ENCODE measurements at places on chromosomes 4 and X.

GRCh38 chr4:65825116-65825753 is 154.9 kb upstream of the EPHA5 start:
- DNase-seq, result peak; percentile 62

GRCh38 chr4:6892190-6892908 is 17.3 kb upstream of the TBC1D14 start:
- DNase-seq, result peak; percentile 66

- peak; percentile 15 for DNase-seq
These were observed 262.7 kb downstream of the PDHA2 start for GRCh38 chr4:96102541-96103026.

DNA sequence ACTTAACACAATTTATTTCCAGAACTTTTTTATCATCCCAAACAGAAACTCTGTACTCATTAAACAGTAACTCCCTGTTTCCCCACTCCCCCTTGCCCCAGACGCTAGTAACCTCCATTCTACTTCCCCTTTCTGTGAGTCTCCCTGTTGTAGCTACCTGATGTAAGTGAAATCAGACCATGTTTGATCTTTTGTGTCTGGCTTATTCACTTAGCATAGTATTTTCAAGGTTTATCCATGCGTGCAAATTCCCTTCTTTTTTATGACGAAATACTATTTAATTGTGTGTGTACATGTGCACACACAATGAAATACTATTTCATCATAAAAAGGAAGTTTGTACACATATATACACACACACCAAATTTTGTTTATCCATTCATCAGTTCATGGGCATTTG is 5.2 kb downstream of the PKD2 start:
- DNase-seq, result no peak

DNA sequence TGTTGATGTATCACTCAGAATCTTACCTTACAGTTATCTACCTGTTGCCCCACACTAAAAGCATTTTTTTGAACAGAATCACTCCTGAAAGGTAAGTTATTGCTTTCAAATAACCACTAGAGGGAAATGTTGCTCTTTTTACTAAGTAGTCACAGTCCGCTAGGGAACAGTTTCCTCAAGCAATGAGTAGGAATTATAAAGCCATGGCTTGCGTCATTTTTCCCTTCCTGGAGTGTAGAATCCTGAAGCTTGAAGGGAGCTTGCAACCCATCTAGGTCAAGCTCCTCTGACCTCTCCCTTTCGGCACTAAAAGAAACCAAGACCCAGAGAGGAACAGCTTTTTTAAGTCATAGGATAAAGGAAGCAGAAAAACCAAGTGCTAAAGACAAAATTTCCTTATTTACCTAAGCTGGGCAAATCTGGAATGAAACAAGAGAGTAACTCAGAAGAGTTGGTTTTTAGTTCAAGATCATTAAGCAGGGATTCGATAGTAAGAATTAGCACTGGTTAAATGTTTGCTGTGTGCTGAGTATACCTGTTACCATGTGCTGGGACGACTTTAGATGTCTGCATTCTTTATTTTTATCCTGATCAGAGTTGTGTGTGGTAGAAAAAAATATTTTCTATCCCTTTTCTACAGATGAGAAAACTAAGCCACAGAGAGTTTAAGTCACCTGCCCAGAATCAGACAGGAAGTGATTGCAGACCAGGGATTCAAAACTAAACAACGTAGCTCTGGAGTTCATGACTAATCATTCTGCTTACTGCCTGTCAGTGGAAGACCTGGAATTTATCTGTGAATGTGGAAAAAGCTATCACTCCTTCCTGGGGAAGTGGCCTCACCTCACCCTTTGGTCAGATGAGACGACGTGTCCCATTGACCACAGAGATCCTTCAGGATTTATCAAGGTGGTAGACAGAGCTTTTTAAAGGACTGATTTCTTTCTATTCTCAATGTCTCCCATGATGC is 631.5 kb downstream of the RAB28 start:
- DNase-seq, result peak; percentile 48

- DNase-seq, result no peak
These were observed 1637.5 kb upstream of the PCDH7 start for GRCh38 chr4:29082684-29083083.

GRCh38 chrX:118259213-118259612 is 86.7 kb upstream of the WDR44 start:
- DNase-seq, result no peak

DNA sequence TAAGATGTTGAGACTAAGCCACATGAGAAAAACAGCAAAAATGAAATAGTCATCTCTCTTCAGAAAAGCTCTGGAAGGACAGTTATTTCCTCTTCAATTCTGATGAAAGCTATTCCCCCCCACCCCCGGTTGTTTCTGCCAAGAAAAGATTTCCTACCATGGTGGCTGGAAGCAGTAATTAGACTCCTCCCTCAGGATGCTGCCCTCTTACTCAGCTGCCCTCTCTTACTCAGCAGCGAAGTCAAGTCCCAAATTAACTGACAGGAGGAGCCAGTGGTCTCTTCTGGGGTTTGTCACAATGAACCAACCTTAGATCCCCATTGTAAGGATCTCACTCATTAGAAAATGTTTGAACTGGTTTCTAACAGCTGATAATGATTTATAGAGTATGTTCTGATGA is 38.0 kb downstream of the GPM6B start:
- peak; percentile 38 for DNase-seq

DNA sequence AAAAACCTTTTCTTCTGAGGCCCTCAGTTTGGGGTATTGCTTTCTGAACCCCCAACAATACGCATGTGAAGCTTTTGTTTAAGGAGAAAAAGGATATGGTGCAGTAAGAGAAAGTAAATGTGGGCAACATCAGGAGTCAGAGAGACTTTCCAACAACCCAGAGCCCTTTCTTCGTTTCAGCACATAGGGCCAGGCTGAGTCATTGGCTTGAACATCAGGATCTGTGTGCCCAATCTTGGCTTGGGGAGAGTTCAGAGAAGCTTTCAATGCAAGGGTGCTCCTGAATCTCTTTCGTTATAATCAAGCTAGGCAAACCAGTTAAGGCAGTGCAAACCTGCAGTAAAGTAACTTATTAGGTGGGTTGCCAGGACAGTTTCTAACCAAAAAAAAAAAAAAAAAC is 191.2 kb downstream of the FRMPD4 start:
- DNase-seq, result no peak

DNA sequence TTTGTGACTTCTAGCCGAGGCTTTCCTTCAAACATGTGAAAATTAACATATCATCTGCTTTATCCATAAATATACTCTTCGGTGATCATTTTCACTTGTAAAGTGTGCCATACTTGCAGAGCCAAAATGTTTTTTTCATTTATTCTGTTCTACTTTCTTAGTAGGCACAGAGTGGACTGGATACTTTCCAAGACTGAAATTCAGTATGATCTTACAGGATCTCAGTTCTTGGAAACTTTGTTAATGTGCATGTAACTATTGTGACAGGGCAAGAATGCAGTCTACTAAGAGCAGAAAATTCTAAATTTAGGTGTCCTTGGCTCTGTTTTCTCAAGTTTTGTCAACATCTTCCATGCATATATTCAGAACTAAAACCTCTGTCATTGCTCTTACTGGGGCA is 284.9 kb downstream of the TEX13A start:
- DNase-seq, result no peak

- no peak for DNase-seq
These were observed 573.8 kb downstream of the MAGEB5 start for GRCh38 chrX:26789751-26790150.

DNA sequence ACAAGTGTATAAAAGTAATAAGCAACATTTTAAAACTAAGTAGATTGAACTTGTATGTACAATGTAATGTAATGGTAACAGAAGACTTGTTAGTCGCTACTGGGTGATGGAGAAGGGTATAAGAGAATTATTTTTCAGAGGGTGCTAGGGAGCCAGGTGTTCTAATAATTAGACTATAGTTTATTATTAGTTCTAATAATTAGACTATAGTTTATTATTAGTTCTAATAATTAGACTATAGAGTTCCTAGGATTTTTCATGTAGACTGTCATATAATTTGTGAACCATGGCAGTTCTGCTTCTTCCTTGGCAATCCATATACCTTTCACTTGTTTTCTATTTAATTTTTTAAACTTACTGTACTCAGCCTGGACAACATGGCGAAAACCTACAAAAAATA is 117.3 kb upstream of the TSPAN5 start:
- DNase-seq, result no peak

DNA sequence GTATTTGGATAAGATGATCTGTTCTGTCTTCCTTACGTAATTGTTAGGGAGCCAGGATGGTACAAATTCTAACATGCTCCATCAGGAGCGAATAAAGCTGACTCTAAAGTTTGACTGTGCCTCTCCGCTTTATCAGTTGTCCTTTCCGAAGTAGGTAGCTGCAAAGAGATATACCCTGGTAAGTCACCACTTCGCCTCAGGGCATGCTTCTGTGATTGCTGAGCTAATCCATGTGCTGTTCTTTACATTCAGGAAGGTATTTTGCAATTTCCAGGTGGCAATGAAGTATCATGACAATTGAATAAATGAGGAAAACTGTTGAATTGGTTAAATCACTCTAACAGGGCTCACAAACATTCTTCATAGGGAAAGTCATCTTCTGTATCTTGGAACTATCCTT is 38.9 kb downstream of the KIT start:
- DNase-seq, result no peak

DNA sequence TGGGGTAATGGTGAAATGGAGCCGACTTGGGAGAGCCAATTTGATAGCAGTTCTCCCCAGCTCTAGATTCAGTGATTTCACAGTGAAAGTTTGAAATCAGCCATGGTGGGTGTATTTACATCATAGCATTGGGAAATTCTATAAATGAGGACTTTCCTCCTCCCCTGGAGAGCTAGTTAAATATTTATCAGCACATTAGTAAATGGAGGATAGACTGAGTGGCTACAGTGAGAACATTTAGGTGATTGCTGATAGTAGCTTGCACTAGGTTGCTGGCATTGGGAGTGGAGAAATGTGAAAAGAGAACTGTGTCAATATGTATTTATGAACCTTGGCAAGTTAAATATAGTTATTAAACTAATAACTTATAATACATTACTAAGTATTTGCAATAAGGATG is 347.3 kb downstream of the CCSER1 start:
- DNase-seq, result no peak

- peak; percentile 60 for DNase-seq
These were observed 1000.7 kb downstream of the STIM2 start for GRCh38 chr4:27861381-27861787.

DNA sequence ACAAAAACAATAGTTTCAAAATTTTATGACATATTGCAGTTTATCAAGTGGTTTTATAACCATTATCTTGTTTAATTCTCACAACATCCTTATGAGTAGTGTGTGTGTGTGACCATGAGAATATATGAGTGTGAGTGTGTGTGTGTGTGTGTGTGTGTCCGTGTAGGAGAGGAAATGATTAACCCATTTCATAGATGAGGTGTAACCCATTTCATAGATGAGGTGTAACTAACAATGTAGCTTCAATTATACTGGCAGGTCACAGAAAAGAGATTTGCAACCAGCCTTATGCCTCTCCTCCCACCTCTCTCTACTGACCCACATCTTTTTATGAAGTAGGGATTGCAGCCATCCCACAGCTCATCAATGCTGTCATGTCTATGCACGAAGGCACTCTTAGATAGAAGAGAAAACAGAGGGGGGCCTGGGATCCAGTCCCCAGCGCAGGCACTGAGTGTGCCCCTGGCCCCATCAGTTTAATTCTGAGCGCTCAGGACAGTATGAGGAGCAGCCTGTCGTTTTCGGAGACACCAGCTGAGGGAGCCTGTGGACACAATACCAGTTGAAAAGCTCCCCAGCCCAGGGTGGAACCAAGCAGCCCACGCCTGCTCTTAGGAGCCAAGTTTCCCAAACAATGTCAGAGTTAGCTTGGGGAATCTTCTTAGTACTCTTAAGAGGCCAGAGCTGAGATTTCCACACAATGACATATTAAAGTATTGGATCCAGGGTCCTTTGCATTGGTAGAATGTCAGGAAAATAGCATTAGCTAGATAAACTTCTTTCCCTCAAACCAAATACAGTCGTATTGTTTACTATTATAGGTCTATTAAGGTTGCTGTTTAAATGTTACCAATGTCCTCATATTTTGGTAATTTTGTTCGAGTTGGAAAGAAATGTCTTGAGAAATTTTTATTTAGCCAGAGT is 88.6 kb downstream of the PALLD start:
- DNase-seq, result peak; percentile 82

GRCh38 chr4:31803526-31804195 is 1083.5 kb downstream of the PCDH7 start:
- peak; percentile 46 for DNase-seq

- peak; percentile 48 for DNase-seq
These were observed 956.9 kb upstream of the NDST4 start for GRCh38 chr4:116070283-116070682.

DNA sequence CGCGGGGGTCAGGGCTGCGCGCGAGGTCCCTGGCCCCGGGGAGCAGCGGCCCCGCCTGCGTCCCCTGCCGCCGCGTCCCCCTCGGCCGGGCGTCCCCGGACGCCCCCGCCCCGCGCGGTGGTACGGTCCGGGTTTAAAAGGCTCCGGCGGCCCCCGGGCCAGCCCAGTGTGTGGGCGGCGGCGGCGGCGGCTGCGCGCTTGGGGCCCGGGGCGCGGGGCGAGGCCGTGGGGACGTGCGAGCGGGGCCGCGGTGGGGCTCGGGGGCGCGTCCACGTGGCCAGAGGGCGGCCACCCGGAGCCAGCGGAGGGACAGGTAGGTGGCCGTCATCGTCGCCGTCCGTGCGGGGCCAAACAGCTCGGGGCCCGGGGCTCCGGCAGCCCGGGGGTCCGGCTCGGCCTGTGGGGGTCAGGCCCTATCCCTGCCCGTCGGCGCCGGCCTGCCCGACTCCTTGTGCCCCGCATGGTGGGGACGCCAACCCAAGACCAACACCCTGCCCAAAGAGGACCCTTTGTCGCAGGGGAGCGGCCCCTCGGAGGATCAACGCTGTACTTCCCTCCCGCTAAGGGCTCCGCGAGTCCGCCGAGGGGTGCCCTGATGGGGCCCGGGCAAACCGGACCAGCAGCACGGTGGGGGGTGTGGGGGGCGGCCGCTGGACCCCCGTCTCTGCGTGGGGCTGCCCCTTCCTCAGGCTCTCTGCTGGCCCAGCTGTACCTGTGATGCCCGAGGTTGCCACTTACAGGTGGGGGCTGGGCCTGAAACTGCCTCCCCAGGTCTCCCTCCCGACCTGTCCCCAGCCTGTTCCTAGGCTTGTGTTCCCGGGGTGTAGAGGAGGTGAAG is at the start of gene PLXNA3:
PLXNA3 (plus strand) TSS at position 166 of the 838 bp plus-strand sequence. CDS start 1,903 bp downstream, outside the sequence.
- DNase-seq, result peak; percentile 57

All from fibroblast of skin of right biceps (primary cell).